Stimulated activated CD4-positive, alpha-beta T cell treated with anti-CD3 and anti-CD28 coated beads, Interleukin-2, amount 100 ng/mL, for 4 hours (primary cell): ENCODE measurements at places on chromosomes 2 and 18.

DNA sequence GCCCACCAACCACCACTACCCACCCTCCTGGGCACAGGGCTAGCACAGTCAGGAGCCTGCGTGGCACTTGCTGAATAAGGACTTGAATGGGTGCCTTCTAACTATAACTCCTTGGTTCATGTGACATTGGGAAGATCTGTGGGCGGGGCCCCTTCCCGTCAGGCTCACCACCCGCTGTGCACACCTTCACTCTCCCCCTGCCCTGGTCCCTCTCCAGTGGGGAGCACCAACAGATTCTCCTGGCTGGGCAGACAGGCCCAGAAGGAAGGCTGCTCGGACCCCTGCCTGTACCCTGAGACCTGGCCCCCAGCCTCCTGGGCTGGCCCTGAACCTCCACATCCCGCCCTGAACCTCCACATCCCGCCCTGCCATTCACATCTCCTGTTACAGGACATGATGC, 33.4 kb upstream of the POMC start:
- no peak for DNase-seq

DNA sequence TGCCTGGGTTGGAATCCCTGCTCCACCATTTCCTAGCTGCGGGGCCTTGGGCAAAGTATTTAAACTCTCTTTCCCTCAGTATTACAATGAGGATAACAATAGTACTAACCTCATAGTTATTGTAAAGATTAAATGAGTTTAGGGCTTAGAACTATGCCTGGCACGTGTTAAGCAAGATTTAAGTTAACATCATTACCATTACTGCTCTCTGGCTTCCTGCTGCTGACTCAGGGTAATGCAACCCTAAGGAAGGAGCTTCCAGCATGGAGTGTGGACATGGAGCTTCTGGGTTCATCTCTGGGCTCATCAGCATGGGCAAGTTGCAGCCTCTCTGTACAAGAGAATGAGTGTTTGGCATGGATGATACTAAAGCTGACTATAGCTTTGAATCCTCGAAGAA, 374.2 kb upstream of the MAP2 start:
- DNase-seq = no peak

- DNase-seq = no peak
Observed at GRCh38 chr2:143475041-143475776, 346.0 kb downstream of the ARHGAP15 start.

GRCh38 chr18:9221040-9221439, 84.5 kb downstream of the ANKRD12 start:
- no peak for DNase-seq

GRCh38 chr2:157928372-157928771, 52.2 kb upstream of the ACVR1 start:
- DNase-seq = no peak

DNA sequence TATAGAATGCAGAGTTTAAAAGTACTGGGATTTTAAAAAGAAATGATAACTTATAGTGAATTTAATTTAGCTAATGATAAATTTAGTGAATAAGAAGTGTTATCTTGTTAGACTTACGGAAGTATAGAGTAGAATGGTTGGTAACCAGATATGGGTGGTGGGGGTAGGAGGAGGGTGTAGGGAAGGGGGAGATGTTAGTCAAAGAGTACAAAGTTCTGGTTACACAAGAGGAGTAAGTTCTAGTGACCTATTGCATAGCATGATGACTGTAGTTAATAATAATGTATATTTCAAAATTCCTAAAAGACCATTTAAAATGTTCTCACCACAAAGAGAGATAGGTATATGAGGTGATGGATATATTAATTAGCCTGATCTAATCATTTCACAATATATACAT, 184.8 kb upstream of the STON1 start:
- no peak for DNase-seq

GRCh38 chr2:9260464-9260918, 53.9 kb downstream of the ASAP2 start:
- no peak for DNase-seq

DNA sequence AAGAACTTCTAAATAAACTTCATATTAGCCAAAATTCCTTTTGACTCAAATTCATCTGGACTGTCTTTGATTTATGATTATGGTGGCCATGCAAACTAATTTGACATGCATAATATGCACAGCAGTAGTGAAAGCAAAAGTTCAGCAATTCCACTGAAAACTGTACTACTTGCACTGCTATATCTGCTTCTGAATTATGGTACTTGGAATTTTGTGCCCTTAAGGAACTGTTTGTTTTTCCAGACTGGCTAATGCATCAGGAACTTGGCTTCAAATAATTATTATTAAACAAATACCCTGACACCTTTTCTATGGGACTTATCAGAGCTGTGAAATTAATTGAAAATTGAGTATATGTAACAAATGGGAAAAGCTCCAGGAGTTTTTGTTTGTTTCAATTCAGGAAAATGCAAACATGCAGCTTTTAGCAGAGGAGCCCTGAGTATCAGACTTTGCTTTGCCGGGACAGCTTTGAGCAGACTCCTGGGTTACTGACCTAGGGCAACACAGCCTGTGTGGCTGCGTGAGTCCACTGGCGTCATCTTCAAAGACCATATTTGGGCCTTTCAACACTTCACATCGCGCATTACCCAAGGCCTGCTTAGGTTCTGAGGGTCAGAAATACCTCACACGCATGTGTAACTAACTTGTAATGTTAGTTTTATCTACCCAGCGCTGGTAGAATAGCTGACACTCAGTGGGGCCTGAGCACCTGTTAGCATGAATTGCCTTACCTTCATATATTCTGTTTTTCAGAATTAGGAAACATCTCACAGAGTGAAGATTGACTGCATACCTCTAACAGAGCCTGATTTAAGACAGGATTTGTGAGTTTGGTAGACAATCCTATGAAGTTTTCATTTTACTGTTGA, 35.4 kb downstream of the CFAP221 start:
- no peak for DNase-seq

DNA sequence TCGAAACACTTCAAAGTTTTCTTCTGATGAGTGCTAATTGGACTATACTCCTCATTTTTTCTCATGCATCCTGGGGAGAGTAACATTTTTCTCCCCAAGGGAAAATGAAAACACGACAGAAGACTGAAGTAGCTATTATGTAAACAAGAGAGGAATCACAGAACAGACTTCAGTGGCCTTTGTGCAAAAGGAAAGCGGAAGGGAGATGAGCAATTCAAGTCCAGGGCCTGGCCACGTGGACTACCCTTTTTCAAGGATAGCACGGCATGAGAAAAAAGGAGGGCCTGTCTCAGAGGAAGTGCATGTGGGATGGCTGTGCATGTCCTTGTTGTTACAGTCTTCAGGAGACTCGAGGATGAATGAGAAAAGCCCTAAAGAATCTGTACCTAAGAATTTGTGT, 43.8 kb upstream of the KCNE4 start:
- no peak for DNase-seq

DNA sequence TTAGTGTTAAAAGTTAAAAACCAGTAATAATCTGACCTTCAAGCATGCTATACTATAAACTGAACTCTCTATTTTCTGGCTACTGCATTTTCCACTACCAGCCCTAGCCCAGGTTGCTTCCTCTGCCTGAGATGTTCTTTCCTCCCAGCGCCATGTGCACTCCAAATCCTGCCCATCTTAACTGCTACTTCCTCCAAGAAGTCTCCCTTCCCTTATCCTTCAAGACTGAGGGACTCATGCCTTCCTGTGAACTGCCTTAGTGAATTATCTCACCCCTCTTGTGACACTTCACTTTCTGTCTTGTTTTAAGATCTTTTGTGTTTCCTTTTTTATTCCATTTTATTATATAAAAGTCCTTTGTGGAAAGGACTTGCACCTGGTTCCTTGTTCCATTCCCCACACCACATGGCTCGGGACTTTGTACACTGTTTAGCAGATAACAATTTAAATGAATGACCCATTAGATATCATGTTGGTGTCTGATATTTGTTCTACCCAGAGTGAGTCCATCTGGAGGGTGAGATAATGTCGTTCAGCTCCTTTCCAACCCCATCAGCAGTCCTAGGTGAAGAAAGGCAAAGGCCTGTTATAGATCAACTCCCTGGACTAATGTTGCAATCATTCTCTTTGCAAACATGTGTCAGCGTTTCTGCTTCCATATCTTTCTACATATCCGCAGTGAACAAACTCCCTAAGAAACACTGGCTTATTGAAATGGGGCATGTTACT, 20.9 kb upstream of the AGFG1 start:
- DNase-seq = no peak

DNA sequence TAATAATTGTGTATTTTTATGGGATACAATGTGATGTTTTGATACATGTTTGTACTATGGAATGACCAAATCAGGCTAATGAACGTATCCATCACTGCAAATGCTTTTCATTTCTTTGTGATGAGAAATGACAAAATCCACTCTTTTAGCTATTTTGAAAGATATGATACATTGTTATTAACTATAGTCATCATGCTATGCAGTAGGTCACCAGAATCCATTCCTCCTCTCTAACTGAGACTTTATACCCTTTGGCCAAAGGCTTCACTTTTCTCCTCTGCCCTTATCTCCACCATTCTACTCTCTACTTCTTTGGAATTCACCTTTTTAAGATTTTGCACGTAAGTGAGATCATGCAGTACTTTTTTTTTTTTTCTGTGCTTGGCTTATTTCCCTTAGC, 44.5 kb upstream of the TMEM17 start:
- no peak for DNase-seq

DNA sequence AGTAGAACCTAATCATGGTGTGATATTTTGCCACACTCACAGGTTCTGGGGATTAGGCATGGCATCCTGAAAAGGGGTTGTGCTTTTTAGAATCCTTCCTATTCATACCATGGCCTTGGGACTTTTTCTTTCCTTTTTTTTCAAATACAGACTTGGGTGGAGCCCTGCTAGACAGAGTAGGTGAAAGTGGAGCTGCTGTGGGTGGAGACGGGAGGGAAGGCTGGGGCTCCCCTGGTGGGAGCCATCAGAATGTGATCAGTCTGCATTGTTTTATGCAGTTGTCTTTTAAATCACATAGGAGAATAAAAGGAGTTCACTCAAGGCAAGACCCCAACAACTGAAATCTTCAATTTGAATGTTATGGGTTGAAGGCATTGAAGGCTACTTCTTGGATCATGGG, 130.2 kb downstream of the VAPA start:
- DNase-seq = no peak

DNA sequence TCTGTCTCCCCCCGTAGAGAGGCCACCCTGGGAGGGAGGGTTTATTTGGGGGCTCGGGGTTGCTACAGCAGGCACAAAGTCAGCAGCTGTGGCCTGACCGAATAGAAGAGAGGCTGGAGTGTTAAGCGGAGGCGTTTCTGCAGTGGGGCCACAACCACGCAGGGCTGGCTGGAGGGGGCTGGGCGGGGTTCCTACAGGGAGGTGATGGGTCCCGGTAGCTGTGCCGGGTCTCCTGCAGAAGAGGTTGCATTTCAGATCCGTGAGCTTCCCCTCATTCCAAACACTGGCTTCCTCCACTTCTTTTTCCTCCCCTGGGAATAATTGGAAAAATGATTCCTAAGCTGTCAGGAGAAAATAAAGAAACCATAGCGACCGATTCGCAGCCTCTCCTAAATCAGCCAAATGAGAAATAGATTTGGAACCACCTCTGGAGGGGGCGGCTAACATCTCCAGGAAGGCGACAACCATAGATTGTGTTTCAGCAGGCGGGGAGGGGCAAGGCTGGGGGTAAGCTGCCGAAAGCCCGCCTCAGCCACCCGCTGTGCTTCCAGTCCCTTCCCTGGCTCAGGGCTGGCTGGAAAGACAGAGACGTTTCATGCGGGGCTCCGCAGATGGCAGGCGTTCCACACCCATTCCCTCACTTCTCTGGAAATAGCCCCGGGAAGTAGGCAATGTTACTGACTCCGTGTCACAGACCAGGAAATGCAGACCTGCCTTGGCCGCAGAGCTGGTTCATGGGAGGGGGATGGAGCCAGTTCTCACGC, 85.6 kb upstream of the TAF1B start:
- no peak for DNase-seq

DNA sequence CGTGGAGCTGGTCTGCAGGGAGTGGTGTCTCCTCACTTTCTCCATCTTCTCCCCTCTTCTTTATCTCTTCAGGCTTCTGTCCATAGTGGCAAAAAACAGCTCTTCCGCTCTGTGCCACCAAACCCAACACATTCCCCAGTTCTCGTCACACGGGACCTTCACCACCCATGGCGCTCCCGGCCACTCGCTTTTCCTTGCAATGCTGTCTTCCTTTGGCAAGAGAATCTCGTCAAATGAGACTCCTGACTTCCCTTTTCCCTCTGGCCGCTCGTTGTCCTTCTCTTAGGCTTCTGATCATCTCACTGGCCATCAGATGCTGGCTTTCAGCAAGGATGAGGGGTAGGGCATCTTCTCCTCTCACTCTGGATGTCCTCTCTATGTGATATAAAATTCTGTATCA, 72.9 kb downstream of the DCDC2C start:
- DNase-seq = no peak

DNA sequence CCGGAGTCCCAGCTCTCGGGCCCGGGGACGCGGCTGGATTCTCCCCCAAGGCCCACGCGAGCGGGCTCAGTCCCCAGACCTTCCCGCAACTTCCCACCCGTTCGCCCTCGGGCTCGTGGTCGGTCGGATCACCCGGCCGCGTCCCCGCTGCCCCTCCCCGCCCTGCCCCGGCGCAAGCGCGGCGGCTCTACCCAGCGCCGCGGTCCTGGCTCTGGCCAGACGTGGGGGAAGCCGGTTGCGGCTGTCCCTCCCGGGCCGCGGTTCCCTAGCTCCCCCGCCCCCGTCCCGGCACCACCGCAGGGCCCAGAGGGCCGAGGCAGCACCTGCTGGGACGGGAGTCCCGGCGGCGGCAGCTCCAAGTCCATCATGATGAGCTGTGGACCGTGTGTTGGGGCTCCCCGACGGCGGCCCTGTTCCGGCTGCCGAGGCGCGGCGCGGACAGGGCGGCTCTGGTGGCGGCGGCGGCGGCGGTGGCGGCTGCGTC, 276 bp downstream of the NFE2L2 start:
- no peak for DNase-seq

DNA sequence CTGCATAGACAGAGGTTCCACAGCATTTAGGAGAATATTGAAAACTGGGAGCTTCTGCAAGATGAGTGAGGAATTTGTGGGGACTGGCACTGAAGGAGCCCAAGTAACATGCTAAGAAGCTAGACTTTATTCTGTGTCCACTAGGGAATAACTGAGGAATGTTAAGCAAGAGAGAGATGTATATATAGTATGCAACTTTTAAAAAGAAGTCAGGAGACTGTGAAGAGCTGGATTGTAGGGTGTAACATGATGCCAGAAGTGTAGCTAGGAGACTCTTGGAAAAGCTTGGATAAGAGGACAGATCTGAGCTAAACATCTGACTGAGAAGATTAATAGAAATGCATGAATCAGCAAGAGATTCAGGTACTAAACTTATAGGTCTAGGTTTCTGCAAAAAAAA, 270.6 kb upstream of the MMADHC start:
- DNase-seq = no peak

- DNase-seq = no peak
Observed at GRCh38 chr2:168566974-168567665, 111.0 kb downstream of the CERS6 start.
